ENCODE measurements at places on chromosomes 7 and 10.

DNA sequence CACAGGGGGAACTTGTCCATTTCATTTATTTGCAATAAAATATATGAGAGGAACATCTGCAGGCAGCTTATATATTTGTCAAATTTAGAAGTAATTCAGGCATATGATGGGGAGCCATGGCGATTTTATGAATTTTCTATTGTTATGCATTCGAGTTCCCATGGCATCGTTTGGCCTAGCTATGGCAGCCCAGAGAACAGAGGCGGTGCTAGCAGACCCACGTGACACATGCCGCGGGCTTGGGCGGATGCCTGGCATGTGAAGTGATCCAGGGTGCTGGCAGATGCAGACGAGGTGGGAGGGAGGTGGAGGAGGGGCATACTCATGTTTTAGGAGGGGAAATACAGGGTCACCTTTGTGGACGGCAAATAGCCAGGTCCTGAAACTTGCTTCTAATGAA lies 560.0 kb upstream of the GALNT17 start:
- DNase-seq = peak; percentile 11

GRCh38 chr7:31664890-31665289 lies 22.1 kb upstream of the PPP1R17 start:
- DNase-seq = no peak

GRCh38 chr10:61628875-61629513 lies 33.7 kb upstream of the CABCOCO1 start:
- DNase-seq = no peak

DNA sequence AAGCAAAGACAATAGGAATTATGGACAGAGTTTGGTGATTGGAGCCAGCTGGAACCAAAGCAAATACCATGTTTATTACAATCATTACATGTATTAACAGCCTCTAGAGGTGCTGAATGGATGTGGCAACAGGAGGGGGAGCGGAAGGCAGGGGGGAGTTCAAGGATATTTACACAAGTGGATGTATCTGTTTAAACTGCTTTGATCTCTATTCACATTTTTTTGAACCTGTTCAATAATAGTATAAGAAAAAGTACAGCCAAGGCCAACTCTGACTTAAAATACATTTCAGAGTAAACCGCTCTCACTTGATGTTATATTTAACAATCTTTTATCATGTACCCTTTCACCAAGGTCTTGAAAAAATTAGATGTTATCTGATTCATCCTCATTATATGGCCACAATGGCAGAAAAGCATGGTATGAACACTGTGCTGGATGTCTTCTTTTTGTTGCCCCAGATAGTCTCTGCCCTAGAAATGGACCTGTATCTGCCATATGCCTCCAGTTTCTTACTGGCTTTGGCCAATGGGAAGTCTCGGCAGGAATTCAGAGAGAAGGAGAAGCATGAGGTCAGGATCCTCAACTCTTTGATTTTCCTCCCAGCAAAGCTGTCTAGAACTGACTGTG lies 88.2 kb upstream of the FAM133B start:
- DNase-seq = peak; percentile 61

GRCh38 chr7:27677912-27678612 lies 15.4 kb upstream of the HIBADH start:
- peak; percentile 53 for DNase-seq
